ENCODE measurements at places on chromosomes 7 and 10. TPM values are rescaled to one million over a fixed set of nuclear protein-coding genes. Genes with fewer than 3 reads are reported as not detected.

Gene CFAP46
- total RNA-seq = not detected

Gene CYTH3
- total RNA-seq = 4.7 TPM

Gene SLC26A5
- total RNA-seq = not detected

Gene LRMDA
- total RNA-seq = not detected

Gene CNNM2
- total RNA-seq = 6.6 TPM

Gene GIMAP2
- total RNA-seq = not detected

Gene TAS2R3
- total RNA-seq = 2.4 TPM

Gene IFIT2
- 0.37 TPM for total RNA-seq

Gene NSUN5
- 67.7 TPM for total RNA-seq

Gene RBP4
- total RNA-seq = not detected

Gene NUDT13
- not detected for total RNA-seq

Gene TMEM236
- 0.06 TPM for total RNA-seq

Gene POMZP3
- total RNA-seq = 8.5 TPM

Gene SLC37A3
- 9.8 TPM for total RNA-seq

Gene GDF10
- not detected for total RNA-seq

Gene NANOS1
- total RNA-seq = 7.5 TPM

Gene ZWINT
- total RNA-seq = 108 TPM

Gene TRIM73
- total RNA-seq = 26.2 TPM

Gene AOC1
- total RNA-seq = not detected

Gene ZNF107
- total RNA-seq = 92.2 TPM

Gene MDFIC
- total RNA-seq = not detected

Gene C10orf105
- 0.09 TPM for total RNA-seq

Gene ASB10
- not detected for total RNA-seq

Gene CDHR3
- 0.30 TPM for total RNA-seq

Gene MRC1
- total RNA-seq = not detected

Gene KLLN
- 5.5 TPM for total RNA-seq

Gene PPRC1
- total RNA-seq = 77.2 TPM

Gene TMEM178B
- total RNA-seq = not detected

Gene CRYGN
- not detected for total RNA-seq

Gene SLC18A3
- total RNA-seq = not detected

Gene GDF2
- total RNA-seq = not detected

Gene EBF3
- not detected for total RNA-seq

Gene GNAT3
- not detected for total RNA-seq

Gene ARHGAP21
- total RNA-seq = 44.9 TPM

Gene RSPH10B
- total RNA-seq = 0.29 TPM

Gene HOXA7
- total RNA-seq = 1.2 TPM

Gene BTBD16
- not detected for total RNA-seq

Gene LIPN
- not detected for total RNA-seq

Gene SLC25A13
- total RNA-seq = 0.66 TPM

Gene APBB1IP
- total RNA-seq = 196 TPM

Gene LLCFC1
- total RNA-seq = not detected

Gene PIK3AP1
- 111 TPM for total RNA-seq

Gene TMEM196
- not detected for total RNA-seq

Gene FAM237B
- not detected for total RNA-seq

Gene WNT8B
- total RNA-seq = not detected

Gene FAM221A
- total RNA-seq = 9.2 TPM

Gene ANAPC16
- 92.8 TPM for total RNA-seq

Gene ACSL5
- total RNA-seq = 23.0 TPM

Gene CCDC146
- 4.4 TPM for total RNA-seq

Gene PRRT4
- total RNA-seq = not detected

Gene LIPM
- total RNA-seq = not detected
